Pancreas (tissue), 10 donors: ENCODE measurements at places on chromosomes 5 and 9. TPM values are rescaled to one million over a fixed set of nuclear protein-coding genes. Genes with fewer than 3 reads are reported as not detected.

Gene GRXCR2
- total RNA-seq: 0.12 TPM

GRCh38 chr9:3181049-3181953, 337.4 kb upstream of the PUM3 start:
- peak; percentile 49 for DNase-seq

DNA sequence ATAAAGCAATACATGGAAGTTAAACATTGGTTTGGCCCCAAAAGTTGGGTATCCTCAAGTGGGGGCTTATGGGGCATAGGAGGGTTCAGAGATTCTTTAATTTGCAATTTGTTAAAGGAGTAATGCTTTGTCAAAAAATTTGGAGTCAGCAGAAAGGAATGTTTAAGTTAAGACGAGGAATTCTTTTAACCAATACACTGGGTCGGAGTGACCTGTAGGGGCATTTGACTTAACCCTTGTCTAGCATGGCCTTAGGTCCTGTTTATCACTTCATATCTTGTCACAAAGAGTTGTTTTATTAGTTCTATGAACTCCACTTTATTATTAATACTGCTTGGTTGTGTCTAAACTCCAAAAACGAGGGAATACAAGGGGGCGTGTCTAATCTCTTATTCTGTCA, 656.1 kb upstream of the RORB start:
- DNase-seq: no peak

Gene RGS7BP
- total RNA-seq: 0.35 TPM

DNA sequence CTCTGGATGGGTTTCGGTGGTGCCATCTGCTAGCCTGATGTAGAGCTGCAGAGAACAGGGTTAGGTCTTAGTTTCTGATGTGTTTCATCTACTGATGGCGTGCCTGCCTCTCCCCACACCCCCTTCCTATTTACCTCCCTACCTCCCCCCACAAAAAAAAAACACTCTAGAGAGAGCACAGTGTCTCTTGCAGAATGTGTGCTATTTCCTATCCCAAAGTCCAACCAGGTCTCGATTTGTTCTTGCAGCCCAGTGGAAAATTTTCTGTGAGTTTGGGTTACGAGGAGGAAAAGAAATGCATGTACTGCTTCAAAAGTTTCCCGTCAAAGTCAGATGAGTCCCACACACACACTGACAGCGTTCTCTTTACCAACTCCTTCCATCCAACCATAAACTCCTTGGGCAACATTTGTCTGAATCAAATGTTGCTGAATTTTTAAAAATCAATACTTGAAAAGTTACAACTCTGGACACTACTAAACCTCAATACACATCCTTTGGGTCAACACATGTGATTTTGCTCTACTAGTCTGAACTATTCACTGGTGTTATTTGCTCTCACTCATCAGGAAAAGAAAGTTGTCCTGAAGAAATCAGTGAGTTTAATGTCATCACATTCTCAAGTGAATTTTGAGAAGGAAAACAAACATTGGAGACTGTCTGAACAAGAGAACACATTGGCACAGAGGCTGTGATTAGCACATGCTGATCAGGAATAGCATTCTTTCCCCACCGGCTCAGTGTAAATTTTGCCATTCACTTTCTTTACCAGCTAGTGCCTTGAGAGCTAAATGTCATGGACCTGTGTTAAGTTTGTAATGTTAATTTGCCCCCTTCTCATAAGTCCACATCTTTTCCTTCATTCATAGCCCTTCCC, 84.1 kb downstream of the MAMDC2 start:
- DNase-seq: no peak

- peak; percentile 59 for DNase-seq
These were observed 5.4 kb upstream of the HBEGF start for GRCh38 chr5:140351609-140352334.

Gene GPR150
- 0.61 TPM for total RNA-seq

DNA sequence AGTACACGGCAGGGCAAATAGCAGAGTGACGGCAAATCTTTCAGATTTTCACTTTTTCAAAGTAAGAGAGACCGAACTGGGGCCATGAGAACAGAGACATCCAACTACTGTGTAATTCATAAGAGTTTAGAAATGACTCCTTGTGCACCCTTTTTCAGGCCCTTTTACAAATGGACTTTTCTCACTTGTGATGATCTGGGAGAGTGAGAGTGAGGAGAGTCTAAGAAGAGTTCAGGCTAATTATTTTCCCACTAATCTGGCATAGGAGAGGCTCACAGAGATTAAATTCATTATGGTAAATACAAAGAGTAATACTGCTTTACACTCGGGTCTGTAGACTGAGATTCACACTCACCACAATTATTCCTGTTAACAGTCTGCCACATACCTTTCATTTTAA, 880 bp upstream of the CCNG1 start:
- DNase-seq: no peak

DNA sequence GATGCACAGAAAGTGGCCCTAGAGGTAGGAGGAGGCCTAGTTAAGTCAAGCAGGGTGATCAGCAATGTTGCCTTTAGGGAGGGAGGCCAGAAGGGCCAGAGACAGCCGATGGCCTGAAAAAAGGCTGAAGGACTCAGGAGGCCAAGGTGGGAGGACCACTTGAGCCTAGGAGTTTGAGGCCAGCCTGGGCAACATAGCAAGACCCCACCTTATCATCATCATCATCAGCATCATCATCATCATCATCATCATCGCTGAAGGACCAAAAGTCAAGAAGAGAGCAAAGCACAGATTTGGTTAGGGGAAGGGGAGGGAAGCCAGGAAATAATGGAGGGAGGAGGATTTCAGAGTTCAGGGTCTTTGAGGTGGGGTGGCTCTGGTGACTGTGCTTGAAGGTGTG, 74.3 kb downstream of the RALGPS1 start:
- no peak for DNase-seq

DNA sequence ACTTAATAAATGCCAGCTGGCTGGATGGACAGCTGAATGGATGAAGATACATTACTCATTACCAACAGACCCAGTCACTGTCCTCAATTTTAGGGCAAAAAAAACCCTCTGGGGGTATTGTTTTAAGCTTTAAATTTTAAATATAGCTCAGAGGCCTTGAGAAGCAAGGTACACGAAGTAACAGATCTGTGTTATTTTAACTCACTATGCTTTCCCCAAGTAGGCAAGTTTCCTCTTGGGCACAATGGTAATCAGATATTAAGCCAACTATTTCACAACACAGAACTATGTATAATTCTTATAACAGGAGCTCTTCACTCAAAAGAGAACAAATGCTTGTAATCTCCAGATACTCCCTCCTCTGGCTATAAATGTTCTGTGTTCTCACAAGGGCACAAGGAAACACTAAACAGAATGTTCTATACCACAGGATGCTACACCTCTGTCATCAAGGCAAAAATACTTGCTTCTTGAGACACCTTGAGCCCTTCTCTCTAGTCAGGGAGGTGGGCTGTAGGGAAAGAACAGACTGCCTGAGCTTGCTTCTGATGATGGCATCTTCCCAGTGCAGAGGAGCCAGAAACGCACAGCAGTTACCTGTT, 443.8 kb downstream of the SPOCK1 start:
- no peak for DNase-seq
